ENCODE measurements at places on chromosomes 3 and 15. TPM values are rescaled to one million over a fixed set of nuclear protein-coding genes. Genes with fewer than 3 reads are reported as not detected.

The CAMKV gene
- polyA plus RNA-seq: not detected

The DUOXA2 gene
- not detected for polyA plus RNA-seq

The PP2D1 gene
- 0.64 TPM for polyA plus RNA-seq

The GPX1 gene
- 340 TPM for polyA plus RNA-seq

The FANCD2OS gene
- polyA plus RNA-seq: not detected

The DNAH12 gene
- not detected for polyA plus RNA-seq

The FBXW12 gene
- not detected for polyA plus RNA-seq

The HIGD2B gene
- not detected for polyA plus RNA-seq

The SLC12A8 gene
- polyA plus RNA-seq: not detected

The POPDC2 gene
- 2.2 TPM for polyA plus RNA-seq

The TMEM43 gene
- 40.0 TPM for polyA plus RNA-seq

The NUP210 gene
- polyA plus RNA-seq: 72.2 TPM

The GOLGA8M gene
- polyA plus RNA-seq: not detected

The ACOX2 gene
- polyA plus RNA-seq: not detected

The CCR3 gene
- polyA plus RNA-seq: 0.15 TPM

The GRK7 gene
- not detected for polyA plus RNA-seq

The MYRIP gene
- 0.11 TPM for polyA plus RNA-seq

The CPLX3 gene
- polyA plus RNA-seq: not detected

The HTR3C gene
- not detected for polyA plus RNA-seq

The GOLGA8N gene
- polyA plus RNA-seq: 0.38 TPM

The SKOR1 gene
- not detected for polyA plus RNA-seq

The TXNRD3 gene
- 0.28 TPM for polyA plus RNA-seq

The FMN1 gene
- not detected for polyA plus RNA-seq

The PCNP gene
- polyA plus RNA-seq: 119 TPM

The PRSS50 gene
- polyA plus RNA-seq: not detected

The NCKIPSD gene
- 17.2 TPM for polyA plus RNA-seq

The SLC15A2 gene
- 2.0 TPM for polyA plus RNA-seq

The GANC gene
- polyA plus RNA-seq: 48.0 TPM

The SMAD6 gene
- not detected for polyA plus RNA-seq

The ROBO2 gene
- polyA plus RNA-seq: not detected

Data from IgD-negative memory B cell (primary cell).